Posterior vena cava (tissue), 2 donors: ENCODE measurements at places on chromosomes 2 and 18. TPM values are rescaled to one million over a fixed set of nuclear protein-coding genes. Genes with fewer than 3 reads are reported as not detected.

TCF7L1 gene
- 23.1 TPM for total RNA-seq

GRCh38 chr2:119523952-119524694 lies at the start of gene SCTR:
Gene SCTR, minus strand, starts transcription at chr2:119524483. Its CDS starts 257 bp downstream, at chr2:119524226.
- DNase-seq, result no peak

- no peak for DNase-seq
Measured at GRCh38 chr2:100882645-100883613, 63.0 kb downstream of the NPAS2 start.

DNA sequence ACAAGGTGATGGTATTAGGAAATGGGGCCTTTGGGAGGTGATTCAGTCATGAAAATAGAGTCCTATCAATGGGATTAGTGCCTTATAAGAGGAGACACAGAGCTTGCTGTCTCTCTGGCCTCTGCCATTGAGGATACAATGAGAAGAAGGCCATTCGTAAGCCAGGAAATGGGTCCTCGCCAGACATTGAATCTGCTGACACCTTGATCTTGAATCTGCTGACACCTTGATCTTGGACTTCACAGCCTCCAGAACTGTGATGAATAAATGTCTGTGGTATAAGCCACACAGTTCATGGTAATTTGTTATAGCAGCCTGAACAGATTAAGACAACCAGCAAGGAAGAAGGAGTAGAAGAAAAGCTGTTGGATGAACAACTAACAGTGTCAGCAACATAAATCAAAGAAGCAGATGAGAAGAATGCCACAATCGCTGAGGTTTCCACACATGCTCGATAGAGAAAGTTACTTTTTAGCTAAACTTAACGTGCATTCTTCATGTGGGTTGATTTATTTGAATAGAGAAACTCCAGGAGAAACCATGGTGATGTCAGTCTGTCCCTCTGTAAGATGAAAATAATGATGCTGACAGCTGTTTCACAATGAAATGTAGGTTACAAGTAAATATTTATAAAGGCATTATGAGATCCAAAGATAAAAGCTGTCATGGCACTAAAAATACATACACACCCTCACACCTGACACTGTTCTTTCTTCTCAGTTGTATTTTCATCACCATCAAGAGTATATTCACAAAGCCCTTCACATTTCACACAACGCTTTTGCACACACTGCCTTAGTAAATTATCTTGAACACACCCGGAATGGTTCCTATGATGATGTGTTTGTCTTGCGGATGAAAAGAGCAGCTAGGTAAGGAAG lies 153.7 kb upstream of the NCK2 start:
- DNase-seq, result no peak

DNA sequence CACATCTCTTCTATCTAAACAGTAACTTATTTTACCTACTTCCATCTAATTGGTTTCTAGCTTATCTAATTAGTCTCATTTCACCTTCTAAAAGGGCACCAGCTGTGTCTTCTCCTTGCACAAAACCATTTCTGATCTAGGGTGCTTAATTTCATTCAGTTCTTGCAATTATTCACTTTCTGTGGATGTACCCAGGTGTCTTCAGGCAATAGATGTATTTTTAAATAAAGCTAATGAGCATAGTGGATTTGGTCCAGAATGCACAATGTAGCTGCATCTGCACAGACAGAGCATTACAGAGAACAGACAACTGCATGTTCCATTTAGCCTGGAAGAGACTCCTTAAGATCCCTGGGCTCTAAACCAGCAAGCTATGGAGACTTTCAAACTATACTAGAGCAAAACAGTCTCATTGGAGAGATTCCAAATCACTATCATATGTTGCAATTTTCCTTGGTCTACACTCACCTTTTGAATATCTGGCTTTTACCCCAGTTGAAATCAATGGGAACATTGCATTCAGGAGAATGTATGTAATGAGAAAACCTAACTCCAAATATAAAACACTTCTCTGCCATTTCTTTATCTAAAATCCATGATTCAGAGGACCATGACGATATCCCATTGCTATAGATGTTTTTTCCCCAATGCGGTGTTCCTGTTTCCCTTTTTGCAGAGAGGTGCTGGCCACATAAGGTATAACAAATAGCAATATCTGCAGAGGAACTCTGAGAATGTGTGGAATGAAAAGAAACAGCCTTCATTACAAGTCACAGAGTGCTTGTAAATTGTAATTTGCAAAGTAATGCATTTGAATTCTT lies 3.5 kb upstream of the RFX8 start:
- DNase-seq, result no peak

- DNase-seq, result no peak
Measured at GRCh38 chr2:26430826-26431225, 29.1 kb downstream of the DRC1 start.

CCBE1 gene
- 3.0 TPM for total RNA-seq

- DNase-seq, result no peak
Measured at GRCh38 chr2:189835855-189836558, 51.8 kb downstream of the PMS1 start.

IL1R1 gene
- total RNA-seq, result 189 TPM

GRCh38 chr2:54526226-54526879 lies 70.2 kb downstream of the SPTBN1 start:
- no peak for DNase-seq

- DNase-seq, result no peak
Measured at GRCh38 chr18:62128157-62128556, 58.7 kb downstream of the PIGN start.

GRCh38 chr2:20448246-20448976 lies 1.5 kb downstream of the RHOB start:
- peak; percentile 76 for DNase-seq

- peak; percentile 68 for DNase-seq
Measured at GRCh38 chr2:241925821-241926441, 56.4 kb downstream of the RTP5 start.

DNA sequence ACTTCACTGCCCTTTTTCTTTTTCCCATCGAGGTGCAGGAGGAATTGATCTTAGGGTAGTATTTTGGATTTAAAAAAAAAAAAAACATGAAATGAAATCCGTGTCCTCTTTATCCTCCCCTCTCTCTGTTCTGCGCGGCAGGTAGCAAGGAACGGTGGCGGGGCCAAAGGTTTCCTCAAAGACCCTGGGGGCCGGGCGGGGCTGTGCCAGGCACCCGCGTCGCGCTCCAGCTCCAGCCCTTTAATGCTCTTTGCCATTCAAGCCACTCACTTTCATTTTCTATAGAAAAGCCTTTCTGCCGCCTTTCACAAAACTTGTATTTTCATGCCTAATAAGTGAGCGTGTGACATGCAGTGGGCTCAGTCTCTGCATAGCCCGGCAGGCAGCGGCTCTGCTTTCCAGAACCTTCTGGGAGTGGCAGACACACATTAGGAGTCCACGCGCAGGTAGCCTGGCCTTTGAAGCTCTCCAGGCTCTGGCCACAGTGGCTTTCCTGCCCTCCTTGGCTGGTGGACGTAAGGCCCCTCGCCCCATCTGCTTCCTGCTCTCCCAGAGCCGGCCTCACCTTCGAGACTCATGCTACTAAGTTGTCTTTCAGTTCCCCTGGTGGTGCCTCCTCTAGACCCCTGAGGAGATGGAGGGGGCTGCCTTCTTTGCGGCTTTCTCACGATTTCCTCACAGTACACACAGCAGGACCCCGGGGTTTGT lies 41.7 kb downstream of the AGAP1 start:
- peak; percentile 69 for DNase-seq

NPHP1 gene
- 7.9 TPM for total RNA-seq

TAF1B gene
- 21.6 TPM for total RNA-seq

DNA sequence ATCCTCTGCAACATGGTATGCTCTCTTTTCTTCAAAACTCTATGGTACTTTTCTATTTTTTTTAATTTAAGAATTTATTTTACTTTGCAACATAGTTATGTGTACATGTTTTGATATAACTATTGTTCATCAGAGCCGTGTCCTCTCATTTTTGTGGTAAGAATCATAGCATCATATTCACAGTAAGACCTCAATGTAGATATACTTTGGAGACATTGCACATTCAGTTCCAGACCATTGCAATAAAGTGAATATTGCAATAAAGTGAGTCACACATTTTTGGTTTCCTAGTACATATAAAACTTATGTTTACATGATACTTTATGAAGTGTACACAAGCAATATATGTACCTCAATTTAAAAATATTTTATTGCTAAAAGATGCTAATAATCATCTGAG lies 22.7 kb upstream of the LINC00305 start:
- DNase-seq, result no peak

DNA sequence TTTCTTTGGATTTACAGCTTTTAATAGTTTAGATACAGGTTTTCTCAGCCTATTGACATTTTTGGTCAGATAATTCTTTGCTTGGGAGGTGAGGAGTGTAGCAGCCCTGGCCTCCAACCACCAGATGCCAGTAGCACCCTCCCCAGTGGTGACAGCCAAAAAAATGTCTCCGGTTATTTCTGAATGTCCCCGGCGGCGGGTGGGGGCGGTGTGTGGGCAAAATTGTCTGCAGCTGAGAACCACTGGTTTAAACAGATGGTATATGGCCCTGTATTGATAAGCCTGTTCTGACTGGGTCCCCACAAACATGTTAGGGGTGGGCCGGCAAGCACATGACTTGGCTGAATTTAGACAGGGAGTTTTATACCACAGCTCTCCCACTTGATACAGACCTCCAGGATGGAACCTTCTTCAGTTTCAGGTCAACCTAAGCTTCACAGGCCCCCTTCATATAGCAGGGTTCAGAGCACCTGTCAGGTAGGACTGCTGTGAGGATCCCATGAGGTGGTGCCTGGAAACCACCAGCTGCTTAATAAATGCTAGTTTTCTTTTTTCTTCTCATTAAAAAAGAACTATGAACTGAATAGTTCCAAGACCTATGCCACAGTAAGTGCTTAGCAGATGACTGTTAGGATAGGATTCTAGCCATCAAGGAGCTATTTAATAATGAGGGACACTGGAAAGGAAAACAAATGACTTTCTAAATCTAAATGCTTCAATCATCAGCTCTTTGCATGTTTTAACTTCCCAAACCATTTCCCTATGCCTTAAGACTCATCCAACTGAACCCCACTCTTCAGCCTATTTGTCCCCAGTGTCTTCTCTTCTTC lies 18.1 kb downstream of the LPIN2 start:
- no peak for DNase-seq

GRCh38 chr2:42197792-42198191 lies 28.6 kb downstream of the EML4 start:
- no peak for DNase-seq

DNA sequence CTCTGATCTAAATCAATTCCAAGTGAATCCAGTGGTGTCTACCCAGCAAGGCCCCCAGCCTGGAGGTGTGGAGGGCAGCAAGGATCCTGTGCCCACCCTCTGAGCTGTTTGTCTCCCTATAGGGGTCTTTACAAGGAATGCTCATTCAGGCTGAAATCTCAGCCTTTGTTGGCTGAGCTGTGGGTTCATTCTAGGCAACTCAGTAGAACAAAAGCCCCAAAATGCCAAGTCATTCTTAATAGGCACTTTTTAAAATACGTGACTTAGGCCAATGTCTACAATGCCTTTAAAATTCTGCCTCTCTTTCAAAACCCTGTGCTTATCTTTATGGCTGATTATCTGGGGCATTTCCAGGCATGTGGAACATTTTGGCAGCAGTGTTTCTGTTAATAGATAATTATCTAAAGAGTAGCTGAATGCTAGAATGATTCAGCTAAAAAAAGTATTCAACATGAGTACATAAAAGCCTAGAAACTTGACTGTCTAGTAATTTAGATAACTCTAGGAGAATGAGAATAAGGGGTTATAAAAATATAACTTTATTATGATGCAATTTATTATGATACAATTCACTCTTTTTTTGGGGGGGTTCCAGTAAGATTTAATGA lies 7.4 kb downstream of the UGT1A6 start:
- DNase-seq, result no peak

- DNase-seq, result no peak
Measured at GRCh38 chr2:73223821-73224220, 9.2 kb downstream of the PRADC1 start.

GRCh38 chr2:1286929-1287328 lies 126.3 kb upstream of the TPO start:
- no peak for DNase-seq

DNA sequence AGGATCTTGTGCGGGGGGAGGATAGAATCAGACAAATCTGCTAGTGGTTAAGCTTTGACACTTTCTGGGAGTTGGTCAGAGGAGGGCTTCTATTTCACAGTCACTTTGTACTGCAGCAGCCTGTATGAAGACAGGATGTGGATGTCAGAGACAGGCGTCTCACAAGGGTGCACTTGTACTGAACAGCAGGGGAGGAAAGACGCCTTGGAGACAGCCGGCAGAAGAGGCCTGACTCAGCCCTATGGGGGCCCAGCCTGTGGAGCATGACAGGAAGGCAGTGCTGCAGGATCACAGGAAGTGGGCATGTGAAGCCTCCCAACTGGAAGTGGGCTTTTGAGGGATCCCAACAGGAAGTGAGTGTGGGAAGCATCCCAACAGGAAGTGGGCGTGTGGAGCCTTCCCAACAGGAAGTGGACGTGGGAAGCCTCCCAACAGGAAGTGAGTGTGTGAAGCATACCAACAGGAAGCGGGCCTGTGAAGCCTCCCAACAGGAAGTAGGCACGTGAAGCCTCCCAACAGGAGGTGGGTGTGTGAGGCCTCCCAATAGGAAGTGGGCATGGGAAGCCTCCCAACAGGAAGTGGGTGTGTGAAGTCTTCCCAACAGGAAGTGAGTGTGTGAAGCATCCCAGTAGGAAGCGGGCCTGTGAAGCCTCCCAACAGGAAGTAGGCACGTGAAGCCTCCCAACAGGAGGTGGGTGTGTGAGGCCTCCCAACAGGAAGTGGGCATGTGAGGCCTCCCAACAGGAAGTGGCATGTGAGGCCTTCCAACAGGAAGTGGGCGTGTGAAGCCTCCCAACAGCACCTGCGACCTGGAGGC lies 212.3 kb downstream of the SNTG2 start:
- DNase-seq, result no peak

GRCh38 chr18:8381821-8382459 lies 227.3 kb upstream of the RAB12 start:
- DNase-seq, result no peak

ZSWIM2 gene
- total RNA-seq, result not detected

LIPG gene
- 1.2 TPM for total RNA-seq

DNA sequence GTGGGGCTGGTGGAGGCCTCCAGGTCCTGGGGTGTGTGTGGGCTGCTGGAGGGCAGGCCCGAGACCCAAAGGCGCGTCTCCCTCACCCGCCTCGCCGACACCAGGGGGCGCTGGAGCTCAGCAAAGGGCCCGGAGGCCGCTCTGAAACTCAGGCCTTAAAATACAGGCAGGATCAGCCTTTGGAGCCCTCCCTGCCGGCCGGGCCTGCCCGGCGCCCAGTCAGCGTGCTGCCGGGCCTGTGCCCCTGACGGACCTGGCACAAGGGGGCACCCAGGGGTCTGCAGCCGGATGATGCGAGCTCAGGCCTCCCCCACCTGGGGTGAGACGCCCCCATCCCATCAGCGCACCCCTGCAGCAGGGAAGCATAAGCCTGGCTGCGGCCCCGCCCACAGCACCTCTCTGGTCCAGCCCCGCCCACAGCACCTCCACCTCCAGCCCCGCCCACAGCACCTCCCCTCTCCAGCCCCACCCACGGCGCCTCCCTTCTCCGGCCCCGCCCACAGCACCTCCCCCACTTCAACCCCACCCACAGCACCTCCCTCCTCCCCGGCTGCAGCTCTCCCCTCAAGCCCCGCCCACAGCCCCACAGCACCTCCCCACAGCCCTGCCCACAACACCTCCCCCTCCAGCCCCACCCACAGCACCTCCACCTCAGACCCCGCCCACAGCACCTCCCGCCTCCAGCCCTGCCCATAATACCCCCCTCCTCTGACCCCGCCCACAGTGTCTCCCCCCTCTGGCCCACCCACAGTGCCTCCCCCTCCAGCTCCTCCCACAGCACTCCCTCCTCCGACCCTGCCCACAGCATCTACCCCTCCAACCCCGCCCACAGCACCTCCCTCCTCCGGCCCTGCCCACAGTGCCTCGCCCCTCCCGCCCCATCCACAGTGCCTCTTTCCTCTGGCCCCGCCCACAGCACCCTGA lies 92.8 kb upstream of the OTOS start:
- DNase-seq, result peak; percentile 94

GPR75 gene
- 1.7 TPM for total RNA-seq
